ENCODE measurements at places on chromosomes 3 and 15.

DNA sequence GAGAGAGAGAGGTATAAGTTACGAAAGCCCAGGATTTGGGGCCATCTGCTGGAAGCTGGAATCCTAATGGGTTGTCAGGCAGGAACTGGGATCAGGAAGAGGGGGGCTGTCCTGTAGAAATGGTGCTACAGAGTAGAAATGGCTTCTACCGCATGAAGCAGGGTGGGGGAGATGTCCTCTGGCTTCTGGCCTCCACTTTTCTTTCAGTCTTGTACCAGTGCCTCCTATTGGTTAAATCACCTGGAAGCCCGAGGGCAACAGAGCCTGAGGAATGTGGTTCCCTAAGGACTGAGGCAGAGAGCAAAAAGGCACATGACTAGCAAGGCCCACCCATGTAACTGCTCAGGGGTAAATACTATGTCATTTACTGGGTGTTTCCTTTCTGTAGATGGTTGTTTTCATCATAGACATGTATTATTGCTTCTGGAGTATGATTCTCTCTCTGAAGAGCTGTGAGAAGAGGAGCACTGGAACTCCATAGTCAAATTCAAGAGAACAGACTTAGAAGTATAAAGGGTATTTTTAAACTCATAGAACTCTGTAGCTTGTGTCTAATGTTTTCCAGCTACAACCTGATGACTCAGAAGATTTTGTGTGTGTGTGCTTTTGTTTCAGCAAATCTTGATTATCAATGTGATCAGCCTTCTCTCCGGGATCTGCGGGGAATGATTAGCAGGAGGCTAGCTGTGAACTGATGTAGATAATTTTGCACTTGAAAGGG lies 20.2 kb upstream of the MITF start:
- DNase-seq: no peak

GRCh38 chr15:81001152-81002008 lies 657 bp downstream of the TLNRD1 start:
- peak; percentile 10 for DNase-seq

- DNase-seq: no peak
These were observed 29.5 kb downstream of the GLB1 start for GRCh38 chr3:33067484-33067883.

DNA sequence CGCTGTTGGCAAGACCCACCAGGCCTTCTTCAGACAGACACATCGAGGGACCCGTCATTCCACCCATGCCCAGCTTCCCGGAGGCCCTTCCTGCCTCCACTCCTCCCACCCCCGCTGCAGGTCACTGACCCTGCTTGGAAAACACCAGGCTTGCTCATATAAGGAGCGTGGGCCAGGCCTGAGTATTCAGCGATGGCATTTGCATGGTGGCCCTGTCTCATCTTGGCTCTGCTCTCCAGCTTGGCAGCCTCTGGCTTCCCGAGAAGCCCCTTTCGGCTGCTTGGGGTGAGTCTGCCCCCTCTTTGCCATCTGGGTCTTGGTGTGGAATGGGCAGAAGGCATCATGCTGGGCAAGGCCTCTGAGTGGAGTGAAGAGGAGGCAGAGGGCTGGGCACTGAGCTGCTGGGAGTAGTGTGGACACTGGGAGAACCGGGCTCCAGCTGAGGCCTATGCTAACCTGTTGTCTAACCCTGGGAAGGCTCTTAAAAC lies at the start of gene ITIH3:
Gene ITIH3, plus strand, starts transcription at position 185 of the 488 bp plus-strand sequence. Its CDS starts 8 bp downstream, at position 193.
- DNase-seq: no peak

DNA sequence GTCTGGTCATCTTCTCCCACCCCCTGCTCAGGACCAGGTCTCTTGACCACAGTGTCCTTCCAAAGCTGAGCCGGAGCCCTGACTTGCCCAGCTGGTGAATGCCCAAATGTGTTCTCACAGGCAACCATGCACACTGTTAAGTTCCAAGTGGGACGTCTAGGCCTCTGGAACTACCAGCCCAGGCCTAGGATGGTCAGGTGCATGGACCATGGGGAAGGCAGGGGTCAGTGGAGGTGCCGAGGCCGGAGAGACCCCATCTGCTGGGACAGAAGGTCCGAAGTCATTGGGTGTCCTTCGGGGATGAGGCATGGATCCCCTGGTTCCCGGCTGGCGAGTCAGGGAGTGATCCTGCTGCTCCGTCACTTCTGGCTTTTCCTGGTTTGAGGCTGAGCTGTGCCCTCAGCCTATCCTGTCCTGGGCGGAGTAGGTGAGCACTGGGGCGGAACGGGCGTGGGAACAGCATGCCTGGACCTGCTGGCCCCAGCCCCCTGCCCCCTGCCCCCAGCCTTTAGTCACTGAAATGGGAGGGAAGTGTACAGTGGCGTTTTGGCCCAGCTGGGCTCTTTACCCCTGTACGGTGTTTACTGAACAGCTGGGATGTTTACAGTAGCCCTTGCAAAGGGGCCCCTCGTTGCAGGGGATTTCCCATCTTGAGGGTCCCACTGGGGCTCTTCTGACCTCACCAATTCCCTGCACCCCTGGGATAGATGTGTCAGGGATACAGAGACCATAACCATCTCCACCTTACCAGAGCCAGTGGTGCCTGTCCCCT lies 12.1 kb downstream of the SEMA3F start:
- no peak for DNase-seq
